ENCODE measurements at places on chromosomes 6 and 20.

DNA sequence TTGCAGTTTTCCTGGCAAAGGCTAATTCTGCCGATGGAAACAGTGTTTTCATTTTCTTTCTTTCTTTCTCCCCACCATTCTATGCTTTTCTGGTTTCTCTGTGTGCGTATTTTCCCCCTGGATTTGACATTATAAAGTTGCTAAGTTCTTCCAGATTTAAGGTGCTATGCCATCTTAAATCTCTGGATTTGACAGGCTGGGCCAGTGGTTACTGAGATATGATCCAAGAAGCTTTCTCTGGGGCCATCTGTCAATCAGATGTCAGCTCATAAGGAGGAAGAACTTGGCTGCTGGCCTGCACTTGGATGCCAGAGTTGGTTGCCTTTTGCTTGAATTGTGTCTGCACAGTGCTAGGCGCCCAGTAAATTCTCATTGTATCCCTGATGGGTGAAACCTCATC is 39.7 kb downstream of the SLC2A10 start:
- DNase-seq, result no peak

DNA sequence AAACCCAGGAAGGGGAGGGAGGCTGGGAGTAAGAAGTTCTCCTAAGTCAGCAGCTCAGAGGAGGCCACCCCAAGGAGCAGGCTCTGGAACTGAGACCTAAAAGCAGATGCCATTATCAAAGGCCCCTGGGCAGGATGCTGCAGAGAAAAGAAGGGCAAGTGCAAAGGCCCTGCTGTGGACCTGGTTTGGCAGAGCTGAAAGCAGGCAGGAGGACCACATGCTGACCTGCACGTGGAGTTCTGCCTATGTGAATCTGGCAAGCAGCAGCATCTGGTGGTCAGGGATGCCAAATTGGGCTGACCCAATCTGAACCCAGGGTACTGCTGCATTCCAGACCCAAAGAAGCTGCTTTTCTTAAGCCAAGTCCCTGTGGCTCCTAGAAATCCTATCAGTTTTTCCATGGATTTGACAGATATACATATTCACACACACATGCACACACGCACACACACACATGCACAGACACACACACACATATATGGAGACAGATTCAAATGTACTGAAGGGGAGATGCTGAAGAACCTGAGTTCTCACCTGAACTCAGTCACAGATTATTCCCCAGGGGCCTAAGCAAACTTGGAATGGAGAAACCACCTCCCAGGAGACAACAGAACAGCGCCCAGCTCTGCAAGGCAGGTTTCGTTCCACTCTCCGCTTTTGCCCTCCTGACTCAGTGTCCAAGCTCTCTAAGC is 119.9 kb downstream of the FOXA2 start:
- DNase-seq, result no peak

DNA sequence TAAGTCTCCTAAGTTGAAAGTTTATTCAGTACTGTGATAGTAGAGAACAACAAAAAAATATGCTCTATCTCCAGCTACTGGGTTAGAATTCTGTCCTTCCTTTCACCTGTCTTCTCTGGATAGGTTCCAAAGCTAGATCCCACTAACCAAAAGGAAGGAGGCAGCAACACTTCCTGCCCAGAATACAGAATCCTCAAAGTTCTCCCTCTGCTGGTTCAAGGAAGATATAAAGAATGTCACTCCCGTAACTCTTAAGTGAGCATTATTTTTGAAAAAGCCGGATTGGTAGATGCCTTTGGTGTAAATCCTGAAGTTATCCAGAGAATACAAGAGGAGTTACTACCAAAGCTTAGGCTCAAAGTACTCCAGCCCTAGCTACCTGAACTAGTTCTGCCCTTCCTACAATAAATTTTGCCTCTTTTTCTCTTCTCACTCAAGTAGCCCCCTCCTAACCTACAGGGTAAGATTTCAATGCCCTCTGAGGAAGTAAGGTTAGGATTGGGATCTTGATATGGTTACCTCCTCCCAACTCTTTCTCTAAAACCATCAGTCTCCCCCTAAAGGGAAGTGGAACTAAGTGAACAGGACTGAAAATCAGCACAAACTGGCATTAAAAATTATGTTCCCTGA is 26.0 kb upstream of the CRIP3 start:
- peak; percentile 60 for DNase-seq

- DNase-seq, result peak; percentile 6
Observed at GRCh38 chr6:30361661-30362060, 16.7 kb downstream of the RPP21 start.

- DNase-seq, result no peak
Observed at GRCh38 chr6:15147827-15148226, 98.0 kb upstream of the JARID2 start.

GRCh38 chr20:61404303-61404702 is 152.2 kb downstream of the CDH4 start:
- DNase-seq, result no peak

GRCh38 chr20:12965870-12966251 is 42.9 kb upstream of the SPTLC3 start:
- no peak for DNase-seq

- peak; percentile 55 for DNase-seq
Observed at GRCh38 chr20:43537921-43538877, 20.6 kb upstream of the SGK2 start.

DNA sequence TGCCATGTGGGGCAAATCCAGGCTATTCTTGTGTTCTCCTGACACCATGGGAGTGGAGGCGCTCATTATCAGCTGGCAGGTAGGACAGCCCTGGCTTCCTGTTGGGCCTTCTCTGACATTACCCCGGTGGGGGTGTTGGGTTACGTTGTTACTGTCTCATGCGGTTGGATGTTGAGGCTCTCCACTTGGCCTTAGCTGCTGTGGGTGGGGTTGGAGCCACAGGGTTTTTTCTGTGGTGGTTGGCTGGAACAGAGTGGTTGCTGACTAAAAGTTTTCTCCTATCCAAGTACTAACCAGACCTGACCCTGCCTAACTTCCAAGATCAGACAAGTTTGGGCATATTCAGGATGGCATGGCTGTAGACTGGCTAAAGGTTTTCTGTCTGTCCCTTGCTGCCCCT is 20.2 kb downstream of the RIPK1 start:
- no peak for DNase-seq

DNA sequence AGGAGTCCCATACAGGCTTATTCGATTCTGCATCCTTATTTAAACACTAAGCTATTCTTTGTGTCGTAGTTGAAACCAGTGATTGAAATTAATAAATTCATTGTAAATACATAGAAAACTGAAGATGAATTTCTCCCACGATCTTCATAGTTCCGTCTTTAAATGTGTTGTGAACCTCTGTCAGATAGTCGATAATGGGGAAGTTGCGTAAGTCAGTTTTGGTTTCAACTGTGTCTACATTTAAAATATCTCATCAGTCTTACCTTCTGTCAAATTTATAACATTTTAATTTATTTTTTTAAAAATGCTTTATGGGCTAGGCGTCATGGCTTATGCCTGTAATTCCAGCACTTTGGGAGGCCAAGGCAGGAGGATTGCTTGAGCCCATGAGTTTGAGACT is 12.7 kb downstream of the STX11 start:
- DNase-seq, result no peak

DNA sequence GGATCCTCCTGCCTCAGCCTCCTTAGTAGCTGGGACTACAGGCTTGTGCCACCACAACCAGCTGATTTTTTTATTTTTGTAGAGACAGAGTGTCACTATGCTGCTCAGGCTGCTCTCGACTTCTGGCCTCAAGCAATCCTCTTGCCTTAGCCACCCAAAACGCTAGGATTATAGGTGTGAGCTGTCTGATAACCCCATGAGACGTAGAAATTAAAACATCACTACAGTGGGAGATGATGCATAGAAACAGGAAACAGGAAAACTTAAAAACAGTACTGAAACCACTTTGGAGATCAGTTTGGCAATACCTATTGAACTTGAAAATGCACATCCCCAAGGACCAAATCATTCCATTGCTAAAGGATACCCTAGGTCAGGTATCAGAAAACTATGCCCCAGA is 10.8 kb downstream of the SENP6 start:
- no peak for DNase-seq

DNA sequence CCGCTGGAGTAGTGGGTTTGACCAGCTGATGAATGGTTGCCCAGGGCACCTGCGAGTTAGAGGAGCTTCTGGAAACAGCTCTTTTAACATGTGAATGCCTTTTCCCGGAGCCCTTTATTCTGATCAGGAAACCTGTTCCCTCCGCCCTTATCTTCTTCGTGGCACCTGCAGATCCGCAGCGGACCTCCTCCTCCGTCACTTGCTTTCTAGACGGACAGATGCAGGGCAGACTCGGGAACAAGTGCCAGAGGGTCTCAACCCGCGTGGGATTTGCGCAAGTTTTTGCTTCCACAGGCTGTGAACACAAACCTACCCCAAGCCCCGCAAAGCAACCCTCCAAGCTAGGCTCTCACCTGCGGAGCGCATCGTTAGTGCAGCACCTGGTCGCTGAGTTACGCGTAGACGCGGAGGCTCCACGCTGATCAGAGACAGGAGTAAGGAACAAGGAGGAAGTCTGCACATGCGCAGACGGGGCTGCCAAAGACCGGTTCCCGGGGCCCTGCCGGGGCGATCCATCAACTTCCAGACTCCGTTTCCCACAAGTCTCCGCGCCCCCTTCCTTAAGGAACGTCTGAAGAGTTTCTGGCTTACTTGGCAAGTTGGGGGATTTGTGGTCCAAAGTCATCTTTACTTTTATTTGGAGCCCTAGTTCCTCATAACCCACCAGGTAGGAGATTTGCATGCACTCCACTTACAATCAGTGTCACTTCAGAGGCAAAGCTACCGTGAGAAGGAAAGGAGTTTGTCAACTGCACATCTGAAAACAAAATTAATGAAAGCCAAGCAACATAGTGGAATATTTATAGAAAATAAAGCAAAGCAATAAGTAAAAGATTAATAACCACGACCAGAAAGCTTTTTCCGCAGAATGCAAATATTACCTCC is 52.7 kb upstream of the ELMO2 start:
- DNase-seq, result peak; percentile 4

DNA sequence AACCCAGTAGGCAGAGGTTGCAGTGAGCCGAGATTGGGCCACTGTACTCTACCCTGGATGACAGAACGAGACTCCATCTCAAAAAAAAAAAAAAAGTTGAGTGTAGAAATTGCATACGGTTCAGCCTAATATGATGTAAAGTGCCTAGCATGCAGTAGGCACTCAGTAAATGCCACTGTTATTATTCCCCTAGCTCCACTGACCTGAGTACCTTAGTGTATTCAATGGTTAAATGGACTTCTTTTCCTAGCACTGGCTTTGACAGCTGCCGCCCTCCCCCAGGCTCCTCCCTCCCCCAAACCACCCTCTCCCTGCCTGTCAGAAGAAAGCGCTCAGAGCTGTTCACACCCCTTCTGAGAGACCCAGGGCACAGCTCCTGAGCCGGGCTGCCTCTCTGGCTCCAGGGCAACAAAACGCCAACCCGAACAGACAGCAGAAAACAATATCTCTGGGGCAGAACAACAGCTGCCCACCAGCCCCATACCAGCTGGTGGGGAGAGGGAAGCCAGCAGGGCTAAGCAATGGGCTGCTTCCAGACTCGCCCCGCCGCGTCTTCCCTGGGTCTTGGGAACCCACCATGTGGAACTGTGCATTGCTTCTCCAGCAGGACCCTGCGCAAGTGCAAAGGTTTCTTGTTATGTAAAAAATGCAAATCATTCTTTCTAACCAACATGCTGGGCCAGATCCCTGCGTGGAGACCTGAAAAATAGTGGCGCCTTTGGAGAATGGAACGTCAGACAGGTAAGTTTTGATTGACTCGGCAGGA is 4.5 kb downstream of the CPNE5 start:
- DNase-seq, result no peak

GRCh38 chr6:16160794-16161193 is 31.9 kb downstream of the MYLIP start:
- no peak for DNase-seq

- no peak for DNase-seq
Observed at GRCh38 chr20:60242836-60243505, 284.7 kb downstream of the CDH26 start.

GRCh38 chr6:72733045-72733444 is 111.2 kb downstream of the KCNQ5 start:
- DNase-seq, result no peak

DNA sequence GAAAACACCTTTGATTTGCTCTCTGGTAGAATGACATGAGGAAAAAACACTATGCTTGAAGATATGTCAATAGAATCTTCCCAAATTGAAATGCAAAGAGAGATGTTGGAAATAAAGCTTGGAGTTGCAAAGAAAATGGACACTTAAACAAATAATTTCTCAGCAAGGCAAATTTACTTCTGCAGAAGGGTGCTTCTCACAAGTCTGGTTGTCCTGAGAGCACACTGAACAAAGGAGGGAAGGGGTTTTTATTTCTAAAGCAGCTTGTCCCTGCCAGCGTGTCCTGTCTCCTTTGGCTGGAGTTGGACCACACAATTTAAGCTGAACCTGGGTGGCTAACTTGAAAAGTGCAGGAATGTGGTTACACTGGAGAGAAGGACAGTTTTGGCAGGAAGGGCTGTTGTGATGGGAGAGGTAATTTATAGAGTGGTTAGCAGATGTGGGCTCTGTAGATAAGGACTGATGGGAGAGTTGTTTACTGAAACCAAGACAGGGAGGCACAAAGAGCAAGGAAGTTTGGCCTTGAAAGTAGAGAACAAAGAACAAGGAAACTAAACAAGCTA is 454.6 kb upstream of the EYS start:
- no peak for DNase-seq

Data from amniotic epithelial cell (primary cell).